ENCODE measurements at places on chromosomes 4 and X.

DNA sequence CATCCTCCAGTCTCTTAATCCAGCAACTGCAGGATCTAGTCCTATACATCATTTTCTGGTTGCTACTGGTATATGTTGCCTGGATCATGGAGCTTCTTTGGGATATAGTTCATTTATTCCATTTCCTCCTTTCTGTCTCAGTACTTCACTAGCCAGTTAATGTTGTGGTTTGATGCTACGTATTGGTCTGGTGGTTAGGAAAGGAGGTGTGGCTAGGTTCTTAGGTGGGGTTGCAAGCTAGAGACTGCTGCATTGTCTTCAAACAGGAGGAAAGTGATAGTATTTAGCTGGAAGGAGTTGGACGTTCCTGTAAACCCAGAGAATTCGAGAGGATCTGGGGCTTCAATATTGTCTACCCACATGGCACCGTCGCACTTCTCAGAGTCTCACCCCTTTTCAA, 129.5 kb downstream of the SNCA start:
- DNase-seq: no peak

DNA sequence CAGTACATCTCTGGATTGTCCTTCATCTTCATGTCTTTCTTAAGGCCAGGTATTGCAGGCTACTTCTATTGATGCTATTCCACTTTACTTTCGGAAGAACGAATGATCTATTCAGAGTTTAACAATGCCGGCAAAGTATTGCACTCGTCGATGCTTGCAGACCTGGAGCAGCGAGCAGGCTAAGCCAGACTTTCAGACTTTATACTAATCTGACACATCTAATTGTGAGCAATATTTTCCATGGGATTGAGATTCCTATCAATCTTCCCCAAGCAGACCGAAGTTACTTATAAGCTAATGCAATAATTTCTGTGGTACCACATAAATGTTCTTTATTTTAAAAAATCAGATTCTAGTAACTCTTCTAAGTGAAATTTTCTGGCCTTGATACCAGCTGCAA, 1.6 kb downstream of the EMCN start:
- no peak for DNase-seq

DNA sequence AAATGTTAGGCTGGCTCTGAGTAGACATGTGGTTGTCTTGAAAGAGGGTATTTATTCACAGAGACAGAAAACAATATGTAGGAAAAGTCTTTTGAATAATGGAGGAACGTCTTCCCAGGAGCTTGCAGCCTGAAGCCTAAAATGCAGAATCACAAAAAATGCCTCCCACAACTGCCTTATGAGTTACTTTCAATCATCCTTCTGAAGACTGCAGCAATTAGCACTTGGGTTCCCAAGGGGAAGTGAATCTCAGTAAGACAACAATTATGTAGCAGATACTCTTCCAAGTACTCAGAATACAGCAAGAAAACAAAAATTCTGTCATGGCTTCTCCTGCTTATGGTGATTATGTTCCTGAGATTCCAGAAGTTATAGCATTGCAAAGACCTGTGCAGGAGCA, 166.6 kb upstream of the TBL1X start:
- DNase-seq: no peak

GRCh38 chrX:19886883-19887531, 393 bp downstream of the SH3KBP1 start:
- no peak for DNase-seq

- no peak for DNase-seq
These were observed 285.5 kb downstream of the GASK1B start for GRCh38 chr4:157887316-157887715.
